ENCODE measurements at places on chromosomes 4 and X.

GRCh38 chr4:52093466-52093865, 42.4 kb downstream of the SPATA18 start:
- no peak for ATAC-seq

DNA sequence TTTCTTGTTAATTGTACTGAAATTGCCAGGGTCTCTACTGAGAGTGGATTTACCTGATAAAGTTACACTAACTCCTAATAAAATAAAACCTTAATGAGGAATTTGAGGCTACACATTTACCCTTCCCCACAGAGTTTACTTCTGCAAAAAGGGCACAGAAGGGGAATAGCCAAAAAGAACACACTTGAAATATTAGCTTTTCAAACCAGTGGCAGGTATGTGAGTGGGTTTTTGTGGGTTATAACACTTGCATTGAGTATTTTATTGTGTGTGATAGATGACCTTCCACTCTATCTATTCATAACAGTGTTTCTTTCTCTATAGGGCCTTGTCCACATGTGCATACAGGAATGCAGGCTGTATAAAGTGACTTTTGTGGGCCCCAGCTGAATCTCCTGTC, 5.0 kb upstream of the GPR174 start:
- ATAC-seq, result no peak

DNA sequence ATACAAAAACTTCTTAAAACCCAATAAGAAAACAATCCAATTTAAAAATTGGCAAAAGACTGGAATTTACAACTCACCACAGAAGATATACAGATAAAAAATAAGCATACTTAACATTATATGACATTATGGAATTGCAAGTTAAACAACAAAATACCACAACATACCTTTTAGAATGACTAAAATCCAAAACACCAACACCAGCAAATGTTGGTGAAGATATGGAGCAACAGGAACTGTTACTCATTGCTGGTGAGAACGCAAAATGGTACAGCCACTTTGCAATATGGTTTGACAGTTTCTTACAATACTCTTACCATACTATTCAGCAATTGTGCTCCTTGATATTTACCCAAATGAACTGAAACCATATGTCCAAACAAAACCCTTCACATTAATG, 112.4 kb downstream of the ADGRL3 start:
- no peak for ATAC-seq

DNA sequence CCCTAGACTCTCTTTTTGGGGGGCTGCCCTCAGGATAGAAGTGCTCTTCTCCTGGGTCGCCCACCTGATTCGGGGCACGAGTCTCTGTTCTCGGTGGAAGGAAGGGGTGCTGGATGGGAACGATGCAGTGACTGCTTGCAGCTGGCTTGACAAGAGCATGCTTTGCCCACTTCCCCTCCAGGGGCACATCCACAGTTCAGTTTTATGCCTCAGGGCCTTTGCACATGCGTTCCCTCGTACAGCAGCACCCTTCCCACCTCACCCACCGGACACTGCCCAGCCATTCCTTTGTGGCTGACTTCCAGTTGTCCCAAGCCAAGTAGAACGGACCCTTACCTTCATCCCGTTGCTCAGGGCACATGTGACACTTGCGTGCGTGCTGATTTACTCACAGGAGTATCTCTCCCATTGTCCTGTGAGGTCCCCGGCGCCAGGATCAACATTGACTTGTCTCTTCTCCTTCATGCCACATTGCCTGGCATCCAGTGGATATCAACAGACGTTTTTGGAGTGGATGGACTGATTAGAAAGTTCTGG, 60.0 kb downstream of the C4orf50 start:
- ATAC-seq, result no peak

GRCh38 chrX:146241902-146242301, 424.3 kb downstream of the SLITRK2 start:
- ATAC-seq, result no peak

All from activated CD4-positive, CD25-positive, alpha-beta regulatory T cell treated with anti-CD3 and anti-CD28 coated beads, Interleukin-2, amount 50 U/mL, for 24 hours (primary cell).